Stimulated activated CD8-positive, alpha-beta memory T cell treated with anti-CD3 and anti-CD28 coated beads, Interleukin-7, amount 100 ng/mL, for 1 hour (primary cell): ENCODE measurements at places on chromosomes 1 and 21.
A peak's percentile ranks its signal among the peaks of the same experiment; 100 is the strongest.

- no peak for DNase-seq
Observed at GRCh38 chr1:31064111-31064717, 1.3 kb downstream of the PUM1 start.

- no peak for DNase-seq
Observed at GRCh38 chr21:35749904-35750303, 310.4 kb downstream of the SETD4 start.

GRCh38 chr21:20108016-20108415 is 890.2 kb upstream of the NCAM2 start:
- no peak for DNase-seq

GRCh38 chr1:63651161-63651701 is 58.0 kb downstream of the PGM1 start:
- DNase-seq, result peak; percentile 3

DNA sequence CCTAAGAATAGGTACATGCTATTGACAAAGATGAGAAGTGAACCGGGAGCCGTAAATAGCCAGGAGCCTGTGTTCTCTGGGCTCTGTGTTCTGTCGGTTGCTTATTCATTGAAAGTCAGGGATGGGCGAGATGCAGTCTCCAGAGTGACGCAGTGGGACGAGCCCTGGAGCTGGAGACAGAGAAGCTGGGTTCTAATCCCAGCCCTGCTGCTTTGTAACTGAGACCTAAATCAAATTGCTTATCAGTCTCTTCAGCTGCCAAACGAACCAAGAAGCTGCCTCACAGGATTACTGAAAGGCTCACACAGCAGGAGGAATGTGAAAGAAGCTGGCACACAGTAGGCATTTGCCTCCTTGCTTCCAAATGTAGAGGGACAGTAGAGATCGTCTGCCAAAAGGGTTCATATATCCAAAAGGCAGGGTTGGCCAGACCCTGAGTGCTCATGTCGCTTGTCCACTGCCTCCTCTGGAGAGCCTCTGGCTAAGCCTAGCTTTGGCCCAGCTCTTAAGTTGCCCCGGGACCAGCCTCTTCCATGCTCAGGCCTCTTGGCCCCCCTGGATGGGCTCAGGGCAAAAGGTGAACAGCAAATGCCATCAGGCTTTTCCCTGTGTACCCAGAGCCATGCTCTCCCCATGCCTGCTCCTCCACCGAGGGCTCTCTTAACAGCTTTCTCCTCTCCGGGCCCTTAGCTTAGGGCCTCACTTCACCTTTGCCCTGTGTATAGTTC is 134.2 kb upstream of the IPO9 start:
- no peak for DNase-seq

DNA sequence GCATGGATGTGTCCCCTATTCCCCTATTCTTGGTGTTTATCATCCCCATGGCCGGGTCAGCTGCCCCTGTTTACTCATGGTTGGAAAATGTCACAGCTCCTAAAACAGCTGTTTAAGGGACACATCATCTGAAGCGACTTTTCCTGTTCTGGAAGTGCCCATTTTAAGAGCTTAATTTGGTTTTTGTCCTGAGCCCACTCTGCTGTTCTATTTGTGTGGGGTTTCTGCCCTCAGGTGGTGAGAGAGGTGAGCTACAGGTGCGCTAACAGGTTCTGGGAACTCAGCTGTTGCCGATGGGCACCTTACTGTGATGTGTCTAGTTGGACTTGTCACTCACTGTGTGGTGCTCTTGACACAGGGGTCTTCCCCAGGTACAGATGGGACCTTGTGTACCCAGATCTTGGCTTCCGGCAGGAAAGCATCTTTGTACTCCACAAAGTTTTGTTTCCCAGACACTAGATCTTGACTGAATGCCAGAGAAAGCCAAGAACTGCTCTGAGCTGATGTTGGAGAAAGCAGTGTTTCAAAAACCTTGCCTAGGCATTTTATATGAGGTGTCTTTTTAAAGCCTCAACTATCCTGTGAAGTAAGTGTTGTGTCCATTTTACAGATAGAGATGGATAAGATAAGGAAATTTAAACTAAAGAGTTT is 59.0 kb upstream of the CD1D start:
- DNase-seq, result no peak

- no peak for DNase-seq
Observed at GRCh38 chr1:154609398-154610380, 1.7 kb upstream of the ADAR start.

DNA sequence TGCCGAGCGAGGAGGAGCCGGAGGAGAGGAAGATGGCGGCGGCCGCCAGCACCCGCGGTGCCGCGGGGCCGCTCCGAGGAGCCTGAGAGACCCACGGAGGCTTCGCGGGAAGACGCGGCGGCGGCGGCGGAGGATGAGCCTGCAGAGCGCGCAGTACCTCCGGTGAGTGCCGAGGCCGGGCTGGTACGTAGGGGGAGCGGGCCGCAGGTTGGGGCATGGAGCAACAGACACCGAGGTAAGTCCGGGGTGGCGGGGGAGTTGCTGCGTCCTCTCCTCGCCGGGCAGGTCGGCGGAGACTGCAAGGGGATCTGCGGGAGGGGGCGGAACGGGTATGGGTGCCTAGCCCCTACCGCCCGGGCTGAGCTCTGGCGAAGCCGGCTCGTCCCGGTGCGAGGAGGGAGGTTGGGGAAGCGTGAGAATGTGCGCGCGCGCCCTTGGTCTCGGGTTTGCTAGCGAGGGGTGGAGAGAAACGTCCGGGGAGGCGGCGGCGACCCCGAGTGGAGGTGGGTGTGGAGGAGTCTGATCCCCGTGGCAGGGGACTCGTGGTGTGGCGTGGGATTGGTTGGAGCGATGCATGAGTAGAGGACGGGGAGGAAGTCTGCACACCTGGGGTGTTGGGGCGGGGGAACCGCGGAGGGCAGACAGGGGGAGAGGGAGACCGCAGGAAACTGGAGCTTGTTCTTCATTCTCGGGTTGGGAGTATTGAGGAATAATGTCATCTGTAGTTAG is at the start of gene SMG7:
Gene SMG7, plus strand, starts transcription at position 12 of the 729 bp plus-strand sequence. Its CDS starts 122 bp downstream, at position 134.
- DNase-seq, result peak; percentile 5

- no peak for DNase-seq
Observed at GRCh38 chr1:84582802-84583587, 8.8 kb upstream of the CTBS start.

DNA sequence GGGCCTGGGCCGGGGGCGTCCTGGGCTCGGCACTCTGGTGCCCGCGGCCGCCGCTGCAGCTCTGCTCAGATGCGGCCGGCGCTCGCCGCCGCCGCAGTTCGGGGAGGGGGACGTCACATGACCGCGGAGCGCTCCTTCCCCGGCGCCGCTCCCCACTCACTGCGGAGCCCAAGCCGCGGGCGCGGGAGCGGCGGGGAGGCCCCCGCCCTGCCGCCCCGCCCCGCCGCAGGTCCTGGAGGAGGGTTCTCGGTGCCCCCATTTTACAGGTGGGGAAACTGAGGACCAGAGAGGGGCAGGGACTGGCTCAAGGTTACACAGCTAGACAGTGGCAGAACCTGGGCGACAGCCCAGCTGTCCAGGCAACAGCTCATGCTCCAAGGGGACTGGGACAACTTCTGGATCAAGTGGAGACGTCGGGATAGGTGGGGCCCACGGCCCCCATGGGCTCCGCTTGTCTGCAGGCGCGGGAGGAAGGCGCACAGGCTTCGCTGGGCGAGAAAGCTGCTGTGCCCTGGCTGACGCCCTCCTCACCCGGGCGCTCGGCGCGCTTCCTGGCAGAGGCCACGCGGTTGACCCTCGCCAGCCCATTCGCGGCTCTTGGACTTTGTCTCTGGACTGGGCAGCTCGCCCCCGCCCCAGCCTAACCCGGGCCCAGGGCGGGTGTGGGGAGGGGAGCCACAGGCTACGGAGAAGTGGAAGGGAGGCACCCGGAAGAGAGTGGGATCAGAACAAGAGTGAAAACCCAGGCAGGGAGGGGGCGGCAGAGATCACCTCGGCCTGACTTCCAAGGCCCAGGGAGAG is at the start of gene RAP1GAP:
Gene RAP1GAP, minus strand, starts transcription at position 100 of the 801 bp plus-strand sequence. CDS start 49,325 bp downstream, outside the sequence.
- no peak for DNase-seq

- DNase-seq, result no peak
Observed at GRCh38 chr1:25031966-25032667, 102.0 kb upstream of the RUNX3 start.

DNA sequence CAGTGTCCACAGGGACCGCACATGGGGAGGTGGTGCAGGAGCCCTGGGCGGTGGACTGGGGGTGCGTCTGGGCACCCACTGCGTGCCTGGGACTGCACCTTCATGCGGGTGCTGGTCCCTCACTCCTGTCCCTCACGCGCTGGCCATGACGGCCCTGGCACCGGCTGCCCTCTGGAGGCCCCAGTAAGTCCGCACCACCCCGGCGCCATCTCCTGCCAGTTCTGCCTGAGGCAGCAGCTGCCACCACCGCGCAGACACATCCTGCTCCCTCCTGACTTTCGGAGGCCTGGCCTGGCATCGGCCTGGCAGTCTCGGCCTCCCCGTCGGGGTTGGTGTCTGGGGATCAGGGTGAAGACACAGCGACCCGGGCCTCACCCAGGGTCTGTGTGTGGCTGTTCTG is 64.8 kb downstream of the MORN1 start:
- no peak for DNase-seq

- DNase-seq, result peak; percentile 22
Observed at GRCh38 chr1:52632732-52633290, at the start of gene SHISAL2A. TSS of gene SHISAL2A (plus strand) at chr1:52633168. CDS start at chr1:52633494, 326 bp downstream.
